ENCODE measurements at places on chromosomes 12 and 14. TPM values are rescaled to one million over a fixed set of nuclear protein-coding genes. Genes with fewer than 3 reads are reported as not detected.

NTN4 gene
- total RNA-seq: not detected

LPAR5 gene
- 2.8 TPM for total RNA-seq

ACOT6 gene
- not detected for total RNA-seq

CACNA2D4 gene
- 3.8 TPM for total RNA-seq

IL31 gene
- not detected for total RNA-seq

DNA sequence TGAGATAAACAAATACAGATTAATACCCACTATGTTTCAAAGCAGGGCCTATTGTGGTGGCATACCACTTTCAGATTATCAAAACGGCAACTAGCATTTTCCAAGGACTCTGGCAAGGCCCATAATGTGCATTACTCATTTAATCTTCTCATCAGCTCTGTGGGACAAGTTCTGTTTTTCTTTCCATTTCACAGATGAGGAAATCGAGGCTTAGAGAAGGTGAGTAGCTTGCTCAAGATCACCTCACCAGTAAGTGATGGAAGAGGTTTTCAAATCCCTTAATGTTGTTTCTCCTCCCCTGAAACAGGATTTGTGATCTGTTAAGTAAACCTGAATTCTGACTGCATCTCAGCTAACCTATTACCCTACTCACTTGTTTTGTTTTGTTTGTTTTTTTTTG is 3.9 kb upstream of the PYGL start:
- DNase-seq: no peak

GRCh38 chr14:105853907-105854599 is 327.7 kb downstream of the TMEM121 start:
- peak; percentile 38 for DNase-seq

GRCh38 chr12:98058838-98059237 is 456.6 kb upstream of the TMPO start:
- no peak for DNase-seq

- DNase-seq: no peak
These were observed 1897.6 kb upstream of the FLRT2 start for GRCh38 chr14:83632375-83632774.

DNA sequence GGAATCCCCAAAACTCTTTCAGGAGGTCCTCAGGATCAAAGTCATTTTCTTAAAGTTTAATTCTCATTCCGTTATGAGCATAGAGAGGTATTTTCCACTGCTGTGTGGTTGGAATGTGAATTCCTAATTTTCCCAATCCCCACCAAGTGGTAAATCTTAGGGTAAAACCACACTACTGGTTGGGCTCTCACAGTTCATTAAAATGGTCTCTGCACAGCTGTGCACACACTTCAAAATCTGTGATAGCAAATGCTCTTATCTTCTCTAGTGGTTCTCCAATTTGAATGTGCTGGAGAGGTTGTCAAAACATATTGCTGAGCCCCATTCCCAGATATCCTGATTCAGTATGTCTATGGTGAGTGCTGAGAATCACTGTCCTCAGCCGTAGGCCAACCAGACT is 189.1 kb downstream of the BMP4 start:
- DNase-seq: no peak

DNA sequence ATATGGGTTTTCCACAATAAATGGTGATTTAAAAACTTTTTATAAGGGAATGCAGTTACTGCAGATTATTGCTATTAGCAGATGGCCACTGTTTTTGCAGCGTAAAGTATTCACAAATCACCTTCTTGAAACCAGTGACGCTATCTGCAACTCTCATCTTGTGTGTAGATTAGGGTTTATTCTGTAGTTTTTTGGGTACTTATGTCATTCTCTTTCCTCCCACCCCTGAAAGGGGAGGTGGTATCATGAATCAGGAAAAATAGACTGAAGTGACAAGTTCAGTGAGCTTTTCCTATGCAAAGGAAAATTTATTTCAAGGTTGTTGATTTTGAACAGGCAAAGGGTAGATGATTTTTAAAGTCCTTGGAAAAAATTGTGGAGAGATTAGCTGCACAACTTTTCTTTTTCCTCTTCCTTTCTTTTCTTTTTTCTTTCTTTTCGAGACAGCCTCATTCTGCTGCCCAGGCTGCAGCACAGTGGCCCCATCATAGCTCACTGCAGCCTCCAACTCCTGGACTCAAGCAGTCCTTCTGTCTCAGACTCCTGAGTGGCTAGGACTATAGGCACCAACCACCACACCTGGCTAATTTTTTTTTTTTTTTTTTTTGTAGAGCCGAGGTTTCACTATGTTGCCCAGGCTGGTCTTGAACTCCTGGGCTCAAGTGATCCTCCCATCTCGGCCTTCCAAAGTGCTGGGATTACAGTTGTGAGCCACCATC is 1.6 kb downstream of the FRS2 start:
- DNase-seq: no peak

DNA sequence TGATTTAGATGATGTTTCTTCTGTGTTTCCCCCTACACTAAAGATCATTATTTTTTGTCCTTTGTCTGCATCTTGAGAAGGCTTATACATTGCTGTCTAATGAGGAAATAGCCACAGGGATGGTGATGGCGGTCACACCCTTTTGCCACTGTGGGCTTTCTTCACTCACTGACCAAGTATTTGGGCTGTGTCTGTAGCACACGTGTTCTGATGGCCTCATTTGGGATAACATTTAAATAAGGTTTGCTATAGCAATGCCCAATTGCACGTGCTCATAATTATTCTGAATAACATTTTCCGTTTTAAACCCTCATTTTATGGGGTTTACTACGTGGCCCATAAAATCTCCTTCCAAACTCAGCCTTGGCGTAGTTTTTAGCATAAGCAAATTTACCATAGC is 230.3 kb upstream of the PRICKLE1 start:
- DNase-seq: no peak

Data from activated naive CD4-positive, alpha-beta T cell treated with anti-CD3 and anti-CD28 coated beads, Interleukin-2, amount 50 U/mL, for 72 hours (primary cell).